ENCODE measurements at places on chromosomes 6 and 20. TPM values are rescaled to one million over a fixed set of nuclear protein-coding genes. Genes with fewer than 3 reads are reported as not detected.

DNA sequence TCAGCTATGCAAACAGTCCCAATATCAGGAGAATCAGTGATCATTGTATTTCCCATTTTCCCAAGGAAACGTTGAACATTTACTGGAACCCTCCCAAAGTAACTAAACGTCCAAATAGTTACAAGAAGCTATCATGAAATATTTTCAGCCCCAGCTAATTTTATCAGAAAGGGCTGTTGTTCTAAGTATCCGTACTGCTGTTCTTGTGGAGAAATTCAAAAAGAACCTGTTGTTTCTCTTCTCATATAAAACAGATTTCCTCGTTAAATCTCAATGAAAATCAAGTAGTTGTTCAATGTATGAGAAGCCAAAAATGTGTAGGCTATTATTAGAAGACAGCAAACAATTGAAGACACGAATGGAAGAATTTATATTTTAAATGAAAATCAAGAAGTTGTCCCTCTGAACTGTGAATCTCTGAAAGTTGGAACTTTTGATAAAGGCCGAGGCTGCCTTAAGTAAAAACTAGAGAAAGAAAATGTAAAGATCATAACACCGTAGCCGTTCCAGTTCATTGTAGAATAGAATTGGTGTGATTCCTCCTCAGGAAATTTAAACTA is 107.7 kb downstream of the HFE start:
- no peak for DNase-seq

GRCh38 chr20:1880529-1881239 is 14.5 kb upstream of the SIRPA start:
- DNase-seq, result no peak

DNA sequence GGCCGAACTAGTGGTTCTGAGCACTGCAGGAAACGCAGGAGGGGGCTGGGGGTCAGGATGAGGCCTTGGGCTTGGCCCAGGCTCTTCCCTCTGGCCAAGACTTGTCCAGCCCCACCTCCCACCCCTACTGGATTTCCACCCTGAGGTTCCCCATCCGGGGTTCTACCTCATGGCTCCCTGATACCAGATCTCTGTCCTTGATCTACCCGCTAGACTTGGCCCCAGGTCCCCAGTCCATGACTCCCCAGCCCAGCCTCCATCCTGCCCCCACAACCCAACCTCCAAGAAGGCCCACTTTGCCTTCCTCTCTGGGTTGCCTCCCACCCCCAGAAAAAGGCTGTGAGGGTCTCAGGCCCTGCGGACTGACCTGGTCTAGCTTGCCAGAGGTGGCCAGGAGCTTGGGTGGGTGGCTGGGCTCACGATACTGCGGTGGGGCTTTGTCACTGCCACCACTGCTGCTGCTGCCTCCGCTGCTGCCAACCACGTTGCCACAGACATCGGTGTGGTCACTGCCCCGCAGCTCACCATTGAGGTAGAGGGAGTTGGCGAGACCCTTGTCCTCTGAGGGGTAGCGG is 6.8 kb upstream of the FASTKD5 start:
- no peak for DNase-seq

The HLA-DRB1 gene
- 12.7 TPM for polyA plus RNA-seq

GRCh38 chr6:89023591-89024441 is 56.7 kb upstream of the PNRC1 start:
- peak; percentile 51 for DNase-seq

DNA sequence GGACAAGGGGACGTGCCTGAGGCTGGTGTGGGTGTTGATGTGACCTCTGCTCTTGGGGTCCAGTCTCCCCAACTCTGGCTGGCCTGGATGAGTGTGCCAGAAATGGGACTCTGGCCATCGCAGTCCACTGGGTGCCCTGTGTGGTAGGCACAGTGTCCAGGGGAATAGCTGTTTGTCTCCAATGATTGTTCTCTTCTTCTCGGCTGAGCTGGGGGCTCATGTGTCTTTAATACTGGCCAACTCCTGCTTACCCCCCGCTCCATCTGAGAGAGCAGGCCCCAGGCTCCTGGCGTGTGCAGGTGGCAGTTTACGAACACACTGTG is 45.0 kb downstream of the RBM38 start:
- DNase-seq, result no peak

- DNase-seq, result peak; percentile 64
Observed at GRCh38 chr6:129889580-129889979, 28.5 kb upstream of the TMEM244 start.

DNA sequence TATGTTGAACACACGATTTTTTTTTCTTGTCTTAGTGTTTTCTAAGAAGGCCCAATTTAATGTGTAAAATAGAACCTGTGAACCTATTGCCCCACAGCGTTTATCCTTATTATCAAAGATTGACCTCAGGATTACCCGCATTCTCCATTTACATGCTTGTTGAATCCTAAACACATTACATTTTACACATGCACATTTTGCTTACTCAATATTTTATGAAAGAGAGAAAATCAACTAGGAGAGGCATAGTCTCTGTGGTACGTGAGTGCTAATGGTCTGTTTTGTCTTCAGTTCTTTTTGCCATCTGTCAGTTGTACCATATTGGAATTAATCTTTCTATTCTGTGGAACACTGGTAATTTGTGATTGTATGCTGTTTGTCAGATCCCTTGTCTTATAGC is 80.1 kb upstream of the SMIM8 start:
- no peak for DNase-seq

DNA sequence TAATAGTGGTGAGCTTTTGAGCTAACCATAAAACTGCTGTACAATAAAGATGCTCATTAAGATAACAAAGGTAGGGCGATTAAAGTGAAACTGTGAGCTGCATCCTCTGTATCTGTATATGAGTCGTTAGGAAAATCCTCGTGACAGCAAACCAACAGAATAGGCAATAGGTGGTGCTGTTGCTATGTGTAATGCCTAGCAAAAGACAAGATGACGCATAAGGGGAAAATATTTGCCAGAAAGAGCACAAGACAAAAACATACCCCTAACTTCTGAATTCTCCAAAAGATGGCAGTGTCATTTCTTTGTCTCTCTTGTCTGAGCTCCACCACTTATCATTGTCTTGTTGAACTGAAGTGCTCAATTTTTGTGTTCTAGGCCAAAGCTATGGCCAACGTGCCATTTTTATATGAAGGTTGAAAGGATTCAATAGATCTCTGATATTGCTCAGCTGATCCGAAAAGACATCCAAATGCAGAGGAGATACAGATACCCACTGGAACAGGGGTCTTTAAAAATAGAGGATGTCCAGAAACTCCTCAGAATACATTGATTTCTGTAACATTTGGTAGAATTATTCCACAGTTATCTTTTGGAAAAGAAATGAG is 56.3 kb upstream of the ANKEF1 start:
- peak; percentile 89 for DNase-seq

DNA sequence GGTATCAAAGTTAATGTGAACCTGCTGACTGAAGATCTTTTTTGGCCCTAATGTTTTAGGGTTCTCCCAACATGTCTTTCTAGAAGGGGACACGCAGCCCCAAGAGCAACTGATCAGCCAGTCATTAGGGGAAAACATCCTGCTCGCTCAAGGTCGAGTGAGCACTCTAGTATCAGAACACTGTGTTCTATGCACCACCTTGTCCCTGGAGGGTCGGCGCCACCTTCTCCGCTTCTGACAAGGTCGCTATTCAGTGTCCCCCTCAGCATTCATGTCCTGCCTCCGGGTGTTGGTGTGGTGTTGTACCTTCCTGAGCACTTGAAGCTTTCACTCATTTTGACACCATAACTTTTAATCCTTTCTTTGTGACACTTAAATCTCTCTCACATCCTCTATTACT is 331.2 kb upstream of the KCNQ5 start:
- no peak for DNase-seq

The HFE gene
- 4.5 TPM for polyA plus RNA-seq

DNA sequence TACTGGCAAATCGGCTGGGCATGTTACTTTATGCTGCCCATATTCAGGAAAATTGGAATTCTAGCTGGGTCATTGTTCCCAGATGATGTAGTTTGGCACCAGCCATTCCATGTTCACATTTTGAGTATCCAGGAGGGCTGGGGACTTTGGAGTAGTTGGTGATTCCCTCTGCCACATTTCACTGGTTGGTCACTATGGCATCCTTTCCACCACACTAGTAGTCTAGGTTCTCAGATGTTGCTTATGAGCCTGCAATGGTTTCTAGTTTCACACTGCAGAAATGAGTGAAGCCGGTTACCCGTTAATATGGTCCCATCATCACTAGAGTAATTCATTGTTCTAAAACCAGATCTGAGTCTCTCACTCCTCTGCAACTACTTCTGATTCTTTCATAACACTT is 4.6 kb downstream of the PTPN1 start:
- no peak for DNase-seq

DNA sequence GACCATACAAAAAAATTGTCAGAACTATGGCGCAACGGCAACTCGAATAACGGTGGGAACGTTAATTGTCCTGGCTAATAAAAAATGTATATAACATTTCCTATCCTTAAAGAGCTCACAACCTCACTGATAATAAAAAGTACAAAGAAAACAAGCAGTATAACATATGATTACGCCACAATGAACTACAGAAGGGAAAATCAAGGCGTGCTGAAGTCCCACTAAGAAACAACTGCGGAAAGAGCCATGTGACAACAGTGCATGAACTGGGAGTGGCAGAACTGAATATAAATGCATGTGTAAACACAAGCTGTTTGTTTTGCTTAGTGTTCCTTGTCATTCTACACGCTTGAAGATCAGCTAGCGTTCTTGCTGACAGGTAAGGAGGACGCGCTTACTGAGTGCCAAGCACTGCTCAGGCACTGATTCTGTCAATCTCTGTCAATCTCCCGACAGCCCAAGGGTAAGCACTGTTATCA is 466 bp upstream of the PSMB1 start:
- no peak for DNase-seq

The BNIP5 gene
- 0.04 TPM for polyA plus RNA-seq

- DNase-seq, result no peak
Observed at GRCh38 chr6:82185948-82186535, 61.5 kb downstream of the IBTK start.

The MUCL3 gene
- not detected for polyA plus RNA-seq

DNA sequence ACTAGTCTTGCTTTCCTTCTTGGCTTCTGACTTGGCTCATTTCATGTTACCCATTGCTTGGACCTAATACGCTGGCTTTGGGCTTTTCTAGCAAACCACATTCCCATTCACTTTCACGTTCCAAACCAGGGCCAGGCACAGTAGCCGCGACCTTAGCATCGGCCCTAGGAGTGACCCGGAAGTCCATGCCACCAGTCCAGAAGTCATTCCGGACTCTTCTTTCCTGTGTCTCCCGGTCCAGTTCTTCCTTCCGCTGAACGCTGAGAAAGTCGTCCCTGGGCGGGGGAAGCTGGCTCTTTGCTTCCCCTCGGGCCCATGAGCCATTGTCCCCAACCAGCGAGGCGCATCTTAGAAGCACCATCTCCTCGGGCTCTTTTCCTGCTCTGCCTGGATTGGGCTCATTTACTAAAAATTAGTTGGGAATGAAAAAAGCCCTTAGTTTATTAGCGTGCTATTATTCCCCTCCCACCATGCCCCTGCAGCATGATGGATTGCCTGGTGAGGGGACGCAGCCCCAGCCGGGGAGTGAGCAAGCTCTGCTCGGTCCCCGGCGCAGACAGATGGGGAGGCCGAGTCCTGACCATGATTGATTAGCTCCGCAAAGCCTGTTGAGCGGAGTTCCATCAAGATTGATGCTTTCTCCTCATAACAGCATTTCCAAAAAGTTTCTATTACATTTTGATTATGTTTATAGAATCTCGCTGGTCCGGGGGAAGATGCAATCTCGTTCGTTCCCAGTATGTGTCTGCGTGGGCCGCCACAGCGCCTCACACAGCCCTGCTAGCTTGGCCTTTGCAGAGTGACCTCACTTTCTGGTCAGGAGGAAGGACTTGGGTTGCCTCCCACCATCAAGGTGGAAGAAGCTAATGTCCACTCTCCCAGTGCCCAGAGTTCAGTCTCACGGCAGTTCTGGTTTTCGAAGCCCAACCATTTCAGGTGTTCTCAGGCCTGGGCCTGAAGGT is 115.1 kb upstream of the TOP1 start:
- no peak for DNase-seq

DNA sequence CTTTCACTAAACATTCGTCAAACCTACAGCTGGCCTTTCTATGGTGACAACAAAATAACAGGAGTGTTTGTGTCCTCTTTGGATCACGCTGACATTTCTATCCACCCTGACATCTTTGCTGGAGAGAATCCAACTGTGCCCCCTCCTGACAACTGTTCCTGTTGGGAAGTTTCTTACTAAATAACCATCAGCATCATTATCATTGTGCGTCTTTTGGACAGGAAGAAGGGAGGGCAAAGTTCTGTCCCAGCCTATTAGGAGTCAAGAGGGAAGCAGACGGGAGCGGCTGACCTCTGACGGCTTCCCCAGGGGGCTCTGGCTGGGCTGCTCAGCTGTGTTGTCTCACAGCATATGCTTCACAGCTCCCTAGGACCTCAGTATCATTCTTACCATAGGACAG is 195.9 kb upstream of the SULF2 start:
- DNase-seq, result no peak

The TSPO2 gene
- polyA plus RNA-seq, result 0.49 TPM

GRCh38 chr6:125537090-125537489 is 212.3 kb upstream of the HEY2 start:
- DNase-seq, result no peak

DNA sequence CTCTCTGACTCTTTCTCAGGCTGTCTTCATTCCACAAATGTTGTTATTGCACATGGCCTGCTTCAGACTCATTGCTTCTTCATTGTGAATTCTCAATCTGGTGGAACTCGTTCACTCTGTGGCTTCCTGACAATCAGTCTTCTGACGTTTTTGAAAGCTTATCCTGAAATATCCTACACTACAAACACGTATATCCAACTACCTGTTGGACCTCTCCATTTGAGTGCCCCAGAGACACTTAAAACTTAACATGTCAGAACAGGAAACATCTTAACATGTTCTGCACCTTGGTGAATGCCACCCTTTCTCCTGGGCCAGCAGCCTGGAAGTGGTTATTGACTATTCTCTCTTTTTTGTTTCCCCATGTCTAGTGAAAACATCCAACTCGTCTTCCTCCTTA is 50.8 kb downstream of the AIG1 start:
- DNase-seq, result no peak

GRCh38 chr20:61683721-61684120 is 382.0 kb downstream of the TAF4 start:
- no peak for DNase-seq

GRCh38 chr20:37693242-37693634 is 592 bp upstream of the CTNNBL1 start:
- no peak for DNase-seq

DNA sequence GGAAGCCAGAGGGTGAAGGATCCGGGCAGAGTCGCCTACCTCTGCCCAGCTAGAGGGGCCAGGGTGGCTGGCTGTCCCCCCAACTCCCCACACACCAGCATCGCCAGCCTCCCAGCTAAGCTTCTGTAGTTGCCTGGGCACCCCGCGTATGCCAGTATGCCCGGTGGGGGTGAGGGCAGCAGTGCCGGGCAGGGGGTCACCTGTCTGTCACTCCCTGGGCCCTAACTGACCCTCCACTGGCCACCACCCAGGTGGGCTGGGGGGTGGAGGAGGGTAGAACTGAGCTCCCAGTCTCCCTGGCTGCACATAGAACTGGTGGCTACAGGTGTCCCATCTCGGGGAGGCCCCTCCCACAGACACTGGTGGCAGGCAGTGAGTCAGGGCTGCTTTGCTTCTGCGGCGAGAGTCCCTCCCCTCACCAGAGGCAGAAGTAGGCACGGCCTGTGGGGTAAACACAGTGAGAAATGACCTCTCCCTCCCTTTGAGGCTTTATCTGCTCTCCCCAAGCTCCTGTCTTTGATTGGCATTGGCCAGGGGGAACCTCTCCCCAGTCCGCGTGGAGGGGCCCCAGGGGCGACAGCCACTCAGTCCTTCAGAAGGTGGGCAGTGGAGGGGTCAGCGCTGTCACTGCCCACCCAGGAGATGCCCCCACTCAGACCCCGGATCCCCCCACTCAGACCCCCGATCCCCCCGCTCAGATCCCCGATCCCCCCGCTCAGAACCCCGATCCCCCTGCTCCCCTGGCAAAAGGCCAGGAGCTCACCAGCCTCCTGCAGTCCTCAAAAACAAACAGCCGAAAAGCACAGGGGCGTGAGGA is 2.5 kb downstream of the NTSR1 start:
- DNase-seq, result no peak
